Amniotic epithelial cell (primary cell): ENCODE measurements at places on chromosomes 4 and X.
A peak's percentile ranks its signal among the peaks of the same experiment; 100 is the strongest.

DNA sequence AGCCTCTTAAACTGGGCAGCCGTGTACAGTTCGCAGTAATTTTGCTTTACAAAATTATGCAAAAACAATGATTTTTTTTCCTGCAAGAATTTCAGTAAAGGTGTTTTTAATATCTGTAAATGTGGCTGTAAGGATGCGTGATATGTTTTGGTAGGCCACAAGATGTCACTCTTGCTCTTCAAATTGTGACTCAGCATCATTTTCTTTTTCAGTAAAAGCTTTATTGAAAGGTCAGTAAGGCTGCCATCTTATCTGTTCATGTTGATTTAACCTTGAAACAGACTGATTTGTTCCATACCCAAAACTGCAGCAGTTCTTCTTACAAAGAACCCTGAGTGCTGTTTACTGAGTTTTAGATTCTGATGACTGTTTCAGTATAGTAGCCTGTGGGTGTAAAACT lies 39.9 kb downstream of the TXLNG start:
- peak; percentile 71 for DNase-seq

GRCh38 chr4:52006887-52007286 lies 13.3 kb downstream of the LRRC66 start:
- DNase-seq = no peak

DNA sequence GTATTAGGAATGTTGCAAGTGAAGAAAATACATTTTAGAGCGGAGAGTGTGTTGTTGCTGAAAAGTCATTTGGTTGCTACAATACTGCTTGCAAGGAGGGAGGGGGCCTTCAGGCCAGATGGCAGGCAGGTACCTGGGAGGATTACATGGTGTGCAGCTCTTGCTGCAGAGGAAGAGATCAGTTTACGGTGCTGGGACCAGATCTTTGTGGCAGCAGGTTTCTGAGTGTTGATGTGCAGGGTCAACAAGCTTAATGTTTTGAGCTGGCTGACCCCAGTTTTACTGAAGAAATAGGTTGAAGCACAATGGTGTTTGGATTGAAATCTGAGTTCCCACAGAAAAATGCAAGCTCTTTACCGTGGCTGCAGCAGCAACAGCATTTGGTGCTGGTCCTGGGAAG lies 96.4 kb upstream of the DDIT4L start:
- no peak for DNase-seq

DNA sequence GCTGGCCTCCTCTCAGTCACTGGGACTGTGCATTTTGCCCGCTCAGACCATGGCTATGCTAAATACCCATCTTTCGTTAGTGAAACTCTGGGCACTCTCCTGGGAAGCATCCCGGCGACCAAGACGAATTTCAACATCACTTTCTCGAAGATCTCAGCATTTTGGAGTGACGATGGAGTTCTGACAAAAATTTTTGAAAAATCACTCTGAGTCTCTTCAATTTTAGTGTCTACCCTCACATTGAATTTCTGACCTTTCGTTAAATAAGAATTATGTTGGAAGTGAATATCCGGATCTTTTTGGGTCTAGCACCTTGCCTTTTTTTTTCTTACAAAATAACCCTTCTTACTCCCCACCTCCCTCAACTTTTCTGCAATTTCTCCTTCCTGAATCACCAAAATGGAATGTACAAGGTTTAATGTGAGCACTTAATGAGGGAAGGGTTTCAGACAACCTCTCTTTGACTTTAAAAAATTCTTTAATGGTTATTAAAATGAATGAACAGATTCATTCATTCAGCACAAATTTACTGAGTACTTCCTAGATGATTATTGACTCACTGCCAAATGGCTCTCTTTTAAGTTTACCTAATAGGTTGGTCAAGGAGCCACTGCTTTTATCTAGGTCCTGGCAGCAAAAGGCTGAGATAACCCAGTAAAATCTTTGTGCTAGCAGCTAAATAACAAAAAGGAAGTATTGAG lies 746 bp upstream of the AADAT start:
- peak; percentile 13 for DNase-seq

GRCh38 chr4:182748283-182748682 lies 168.9 kb downstream of the DCTD start:
- no peak for DNase-seq

DNA sequence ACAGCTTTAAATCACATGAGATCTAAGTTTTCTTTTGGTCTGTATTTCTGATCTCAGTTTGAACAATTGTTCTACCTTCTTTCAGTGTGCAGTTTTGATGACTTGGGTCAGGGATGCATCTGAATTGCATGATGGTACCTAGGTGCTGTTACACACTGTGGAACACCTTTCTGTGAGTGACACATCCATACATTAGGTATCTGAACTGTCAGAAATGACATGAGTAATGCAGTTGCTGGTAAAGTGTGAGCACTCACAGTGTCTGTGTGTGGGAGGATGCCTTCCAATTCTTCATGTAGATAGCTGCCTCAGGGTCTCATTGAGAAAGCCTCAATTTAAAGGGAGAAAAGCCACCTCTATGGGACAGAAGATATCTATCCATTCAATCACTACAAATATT lies 411.9 kb downstream of the PPARGC1A start:
- no peak for DNase-seq

DNA sequence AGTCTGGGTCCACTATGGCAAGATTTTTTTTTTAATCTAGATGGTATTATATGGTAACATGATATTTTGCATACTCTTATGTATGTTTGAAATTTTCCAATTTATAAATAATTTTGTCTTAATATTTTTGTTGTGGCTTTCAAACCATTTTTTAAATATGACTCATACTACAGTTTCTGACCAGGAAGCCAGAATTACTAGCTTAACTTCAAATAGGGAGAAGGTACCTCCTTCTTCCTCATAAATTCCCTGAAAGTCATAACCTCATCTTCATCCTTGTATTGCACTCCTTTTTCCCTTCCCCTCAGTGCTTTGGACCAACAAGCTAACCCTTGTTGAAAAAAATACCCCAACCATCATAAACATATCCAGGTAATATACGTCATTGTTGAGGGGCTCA lies 21.6 kb downstream of the ARAP2 start:
- peak; percentile 26 for DNase-seq

GRCh38 chr4:154456889-154457288 lies 34.7 kb downstream of the DCHS2 start:
- no peak for DNase-seq
